Activated CD8-positive, alpha-beta memory T cell treated with anti-CD3 and anti-CD28 coated beads for 24 hours (primary cell): ENCODE measurements at places on chromosomes 2 and 18.

DNA sequence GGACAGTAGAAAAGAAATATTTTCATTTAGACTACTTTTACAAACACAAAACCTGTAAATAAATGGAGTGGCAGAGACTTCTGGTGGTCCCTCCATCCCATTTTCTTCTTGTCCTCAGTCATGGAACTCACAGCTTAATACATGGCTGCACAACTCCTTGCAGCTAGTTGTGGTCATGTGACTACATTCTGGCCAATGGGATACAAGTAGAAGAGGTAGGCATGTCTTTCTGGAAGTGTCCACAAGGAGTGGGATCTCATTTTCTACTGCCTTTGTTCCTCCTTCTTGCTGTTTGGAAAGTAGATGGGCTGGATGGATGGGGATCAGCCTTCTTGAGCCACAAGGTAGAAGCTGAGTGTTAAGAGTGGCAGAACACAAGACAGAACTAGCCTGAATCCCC, 555.8 kb downstream of the SATB2 start:
- DNase-seq: no peak

- DNase-seq: no peak
These were observed 29.6 kb downstream of the SH3BP4 start for GRCh38 chr2:234981197-234982095.

DNA sequence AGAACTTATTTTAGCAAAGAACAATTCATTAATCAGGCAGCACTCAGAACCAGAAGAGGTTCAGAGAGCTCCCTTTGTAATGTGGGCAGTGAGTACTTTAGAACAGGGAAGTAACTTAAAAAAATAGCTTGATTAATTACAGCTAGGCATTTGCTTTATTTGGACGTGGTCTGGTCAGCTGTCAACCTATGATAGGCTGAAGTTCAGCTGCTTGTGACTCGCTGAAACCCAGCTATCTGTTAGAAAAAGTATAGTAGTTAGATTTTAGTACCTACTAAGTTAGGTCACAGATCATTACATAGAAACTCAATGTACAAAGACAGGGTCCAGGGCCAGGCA, 40.0 kb downstream of the PKDCC start:
- no peak for DNase-seq

DNA sequence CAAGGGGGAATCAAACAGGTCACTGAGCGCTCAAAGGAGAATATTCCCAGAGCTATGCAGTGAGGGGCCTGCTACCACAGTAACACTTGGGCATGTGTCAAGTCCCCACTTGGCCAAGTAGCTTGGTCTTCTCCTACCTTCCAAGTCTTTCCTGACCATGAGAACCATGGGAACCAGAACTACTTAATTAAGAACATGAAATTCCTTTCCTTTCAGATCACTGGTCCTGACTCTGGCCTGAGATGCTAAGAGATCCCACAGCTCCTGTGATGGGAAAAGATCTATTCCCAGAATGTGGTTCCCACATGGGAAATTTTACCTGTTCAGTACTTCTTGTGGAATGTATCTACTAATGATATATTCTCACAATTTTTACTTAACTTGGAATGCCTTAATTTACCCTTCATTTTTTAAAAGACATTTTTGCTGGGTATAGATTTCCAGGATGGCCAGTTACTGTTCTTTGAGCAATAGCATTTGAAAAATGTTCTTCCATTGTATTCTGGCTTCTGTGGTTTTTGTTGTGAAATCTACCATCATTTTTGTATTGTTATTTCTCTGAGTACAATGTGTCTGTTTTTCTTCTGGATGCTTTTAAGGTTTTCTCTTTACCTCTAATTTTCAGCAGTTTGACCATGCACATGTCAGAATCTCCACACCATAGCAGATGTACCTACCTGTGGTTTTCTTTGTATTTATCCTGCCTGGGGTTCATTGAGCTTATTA, 37.9 kb downstream of the KCNIP3 start:
- no peak for DNase-seq

GRCh38 chr2:233363744-233364235, 9.5 kb downstream of the DGKD start:
- no peak for DNase-seq

- DNase-seq: no peak
These were observed 1.9 kb downstream of the DNMT3A start for GRCh38 chr2:25339791-25340180.

- no peak for DNase-seq
These were observed 28.2 kb downstream of the CYTIP start for GRCh38 chr2:157415591-157416101.

GRCh38 chr2:102622646-102623045, 3.3 kb downstream of the SLC9A2 start:
- no peak for DNase-seq

GRCh38 chr2:196935432-196935831, 8.9 kb upstream of the PGAP1 start:
- DNase-seq: no peak

DNA sequence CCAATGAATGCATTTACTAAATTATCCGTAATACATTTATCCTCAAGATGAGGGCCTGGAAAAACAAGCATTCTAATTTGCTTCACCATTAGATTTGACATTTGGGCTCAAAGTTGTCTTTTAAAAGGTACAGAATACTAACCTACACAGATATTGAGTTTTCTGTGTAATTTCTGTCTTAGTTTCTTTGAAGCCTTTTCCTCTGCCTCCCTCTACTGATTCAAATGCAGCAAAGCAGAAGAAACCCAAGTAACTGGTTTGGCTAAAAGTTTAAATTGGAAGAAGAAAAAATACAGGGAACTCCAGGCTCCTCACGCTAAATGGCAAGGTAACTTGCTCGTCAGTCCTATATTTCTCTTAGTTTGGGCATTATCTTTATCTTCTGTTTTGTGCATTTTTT, 53.3 kb upstream of the SLC5A7 start:
- no peak for DNase-seq

GRCh38 chr2:3278521-3279218, 98.9 kb downstream of the EIPR1 start:
- no peak for DNase-seq

GRCh38 chr18:56488739-56489138, 149.7 kb downstream of the TXNL1 start:
- DNase-seq: no peak

GRCh38 chr2:222311978-222312738, 13.4 kb upstream of the PAX3 start:
- no peak for DNase-seq

DNA sequence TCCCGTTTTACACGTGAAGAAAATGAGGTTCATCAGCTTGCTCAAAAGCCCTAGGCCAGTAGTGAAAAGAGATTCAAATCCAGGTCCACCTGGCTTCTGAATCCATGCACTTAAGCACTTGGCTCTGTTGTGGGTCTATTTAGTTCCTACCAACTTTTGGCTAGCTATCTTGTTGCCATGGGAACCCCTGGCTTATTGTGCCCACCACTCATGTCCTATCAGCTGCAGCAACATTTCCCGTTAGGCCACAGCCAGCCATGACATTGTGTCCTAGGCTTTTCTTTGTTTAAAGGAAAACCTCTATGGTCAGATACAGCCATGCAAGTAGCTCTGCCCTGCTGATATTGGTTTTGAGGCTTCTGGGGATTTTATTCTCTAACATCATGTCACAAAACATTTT, 49.8 kb downstream of the PLEK start:
- DNase-seq: no peak

DNA sequence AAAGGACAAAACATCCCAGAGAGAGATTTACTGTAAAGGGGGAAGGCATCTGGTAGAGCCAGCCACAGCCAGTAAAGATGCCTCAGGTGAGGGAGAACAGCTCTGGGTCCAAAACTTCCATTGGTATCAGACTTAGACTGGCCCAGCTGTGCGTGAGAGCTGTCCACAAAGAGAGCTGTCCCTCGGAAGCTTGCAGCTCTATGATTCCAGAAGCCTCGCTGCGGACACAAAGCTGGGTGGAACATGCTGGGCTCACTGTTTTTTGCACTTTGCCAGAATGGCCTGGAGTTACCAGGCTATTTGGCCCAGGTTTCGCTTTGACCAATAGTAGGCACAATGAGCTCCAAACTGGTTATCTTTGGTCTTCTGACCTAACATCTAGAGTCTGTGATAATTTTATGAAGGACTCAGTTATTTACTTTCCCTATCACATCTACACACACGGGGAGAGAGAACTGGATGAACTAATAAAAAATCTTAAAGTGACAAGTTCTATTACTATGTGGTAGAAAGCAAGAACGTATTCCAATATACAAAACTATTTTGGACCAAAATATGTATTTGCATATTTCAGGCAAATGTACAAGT, 101.9 kb downstream of the DNER start:
- no peak for DNase-seq

DNA sequence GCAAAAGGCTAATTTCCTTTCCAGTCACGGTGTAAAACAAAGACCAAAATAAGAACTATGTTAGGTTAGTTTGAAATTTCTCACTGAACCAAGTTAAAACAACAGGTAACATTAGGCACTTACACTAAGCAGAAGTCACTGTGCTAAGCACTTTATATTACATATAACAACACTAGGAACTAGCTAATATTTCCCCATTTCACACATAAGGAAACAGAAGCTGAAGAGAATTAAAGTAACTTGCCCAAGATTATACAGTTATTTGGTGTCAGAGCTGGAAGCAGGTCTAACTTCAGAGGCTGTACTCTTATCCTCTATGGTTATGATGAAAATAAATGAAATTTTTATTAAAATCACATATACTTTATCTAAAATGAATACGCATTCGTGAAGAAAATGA, 5.9 kb downstream of the ITSN2 start:
- DNase-seq: no peak

GRCh38 chr2:204860274-204860673, 315.0 kb downstream of the PARD3B start:
- DNase-seq: no peak

- peak; percentile 41 for DNase-seq
These were observed 41.1 kb downstream of the MYO7B start for GRCh38 chr2:127576433-127577207.

DNA sequence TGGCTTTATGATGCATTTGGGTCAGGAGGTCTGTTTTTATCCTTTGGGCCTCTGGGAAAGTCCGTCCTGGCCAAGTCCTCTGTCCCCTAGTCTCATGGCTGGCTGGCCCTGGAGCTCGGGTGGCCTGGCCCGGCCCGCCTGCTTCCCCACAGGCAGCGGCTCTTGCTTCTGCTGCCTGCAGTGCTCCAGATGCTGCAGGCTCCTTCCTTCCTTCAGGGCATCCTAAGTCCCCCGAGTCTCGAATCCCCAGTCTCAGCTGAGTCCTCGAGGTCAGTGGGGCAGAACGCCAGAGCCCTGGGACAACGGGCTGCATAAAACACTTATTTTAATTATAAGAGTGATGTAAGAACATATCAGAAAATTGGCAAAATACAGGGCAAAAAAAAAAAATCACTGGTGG, 71.2 kb downstream of the HPCAL1 start:
- DNase-seq: no peak

DNA sequence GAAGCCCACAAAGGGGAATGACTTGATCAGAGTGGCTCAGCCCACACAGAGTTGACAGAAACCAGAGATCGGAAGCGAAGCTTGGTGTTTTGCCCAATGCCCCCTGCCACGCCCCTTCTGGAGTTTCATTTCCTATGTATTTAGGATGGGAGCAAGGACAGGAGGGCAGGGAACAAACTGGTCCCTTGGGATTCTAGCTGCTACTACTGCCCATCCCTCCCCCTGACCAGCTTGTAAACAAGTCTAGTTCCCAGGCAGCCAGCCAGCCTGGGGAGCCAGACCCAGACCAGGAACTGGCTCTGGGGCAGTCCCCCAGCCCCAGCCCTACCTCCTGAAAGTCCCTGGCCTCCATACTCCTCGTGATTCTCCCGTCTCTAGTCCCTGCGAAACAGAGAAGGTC, 8.3 kb downstream of the WNT6 start:
- no peak for DNase-seq

- no peak for DNase-seq
These were observed 188.6 kb upstream of the GATA6 start for GRCh38 chr18:21980744-21981143.

- DNase-seq: no peak
These were observed 477.0 kb downstream of the RNF144A start for GRCh38 chr2:7394195-7394594.

DNA sequence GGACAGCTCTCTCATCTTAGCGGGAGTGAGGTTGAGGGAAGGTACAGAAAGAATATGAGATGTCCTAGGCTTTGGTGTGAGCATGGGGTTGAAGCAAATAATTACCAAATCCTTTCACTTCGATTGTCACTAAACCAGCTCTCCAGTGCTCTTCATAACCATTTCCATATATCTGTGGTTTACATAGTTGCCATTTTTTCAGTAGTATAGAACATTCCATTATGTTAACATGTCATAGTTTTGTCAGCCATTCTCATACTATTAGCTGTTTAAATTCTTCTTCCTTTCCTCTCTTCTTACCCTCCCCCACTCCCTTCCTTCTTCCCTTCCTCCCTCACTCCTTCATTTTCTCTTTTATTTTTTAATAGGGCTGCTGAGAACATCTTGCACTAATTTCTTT, 205.9 kb downstream of the BABAM2 start:
- DNase-seq: no peak

DNA sequence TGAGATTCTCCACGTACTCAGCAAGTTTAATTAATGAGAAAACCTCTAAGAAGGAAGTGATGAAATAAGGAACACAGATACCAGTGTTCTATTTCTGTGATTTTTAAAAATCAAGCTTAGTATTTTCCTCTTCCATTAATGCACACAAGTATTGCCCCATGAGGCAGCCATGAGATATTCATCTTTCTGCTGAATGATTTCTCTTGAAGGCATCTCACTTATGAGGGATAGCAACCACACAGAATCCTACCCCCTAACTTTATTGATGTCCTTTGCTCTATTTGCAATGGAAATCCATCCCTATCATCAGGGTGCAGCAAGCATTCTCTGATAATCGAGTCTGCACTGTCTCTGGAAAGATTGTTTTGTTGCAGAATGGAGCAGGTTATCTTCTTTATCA, 244.1 kb upstream of the NRP2 start:
- DNase-seq: no peak

GRCh38 chr2:197674591-197674990, 796 bp downstream of the RFTN2 start:
- DNase-seq: no peak

- DNase-seq: no peak
These were observed 66.4 kb upstream of the EPAS1 start for GRCh38 chr2:46230677-46231425.

- no peak for DNase-seq
These were observed 180.9 kb upstream of the TWIST2 start for GRCh38 chr2:238667008-238667407.

- no peak for DNase-seq
These were observed 5.4 kb downstream of the RAB11FIP5 start for GRCh38 chr2:73107211-73107926.

GRCh38 chr2:163563336-163563735, 172.5 kb downstream of the FIGN start:
- DNase-seq: no peak

DNA sequence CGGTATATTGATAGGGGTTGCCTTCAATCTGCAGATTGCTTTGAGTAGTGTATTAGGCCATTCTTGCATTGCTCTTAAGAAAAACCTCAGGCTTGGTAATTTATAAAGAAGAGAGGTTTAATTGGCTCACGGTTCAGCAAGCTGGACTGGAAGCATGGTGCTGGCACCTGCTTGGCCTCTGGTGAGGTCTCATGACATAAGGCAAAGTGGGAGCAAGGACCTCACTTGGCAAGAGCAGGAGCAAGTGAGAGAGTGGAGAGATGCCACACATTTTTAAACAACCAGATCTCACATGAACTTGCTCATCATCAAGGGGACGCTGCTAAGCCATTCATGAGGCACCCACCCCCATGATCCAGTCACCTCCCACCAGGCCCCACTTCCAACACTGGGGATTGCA, 4.9 kb downstream of the MAP3K2 start:
- DNase-seq: no peak
